Stimulated activated CD4-positive, alpha-beta T cell treated with anti-CD3 and anti-CD28 coated beads, Interleukin-15, amount 100 ng/mL, for 1 hour (primary cell): ENCODE measurements at places on chromosomes 3 and 15.

DNA sequence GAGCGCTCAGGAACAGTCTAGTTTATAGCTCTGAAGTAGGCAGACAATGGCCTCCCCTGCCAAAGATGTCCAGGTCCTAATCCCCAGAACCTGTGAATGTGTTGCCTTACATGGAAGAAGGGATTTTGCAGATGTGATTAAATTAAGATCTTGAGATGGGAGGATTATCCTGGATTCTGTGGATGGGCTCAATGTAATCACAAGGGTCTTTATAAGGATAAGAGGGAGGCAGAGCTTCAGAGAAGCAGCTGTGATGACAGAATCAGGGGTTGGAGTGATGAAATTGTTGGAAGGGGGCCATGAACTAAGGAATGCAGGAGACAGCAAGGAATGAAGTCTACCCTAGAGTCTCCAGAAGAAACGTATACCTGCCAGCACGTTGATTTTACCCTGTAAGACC lies 14.0 kb upstream of the GK5 start:
- DNase-seq: no peak

DNA sequence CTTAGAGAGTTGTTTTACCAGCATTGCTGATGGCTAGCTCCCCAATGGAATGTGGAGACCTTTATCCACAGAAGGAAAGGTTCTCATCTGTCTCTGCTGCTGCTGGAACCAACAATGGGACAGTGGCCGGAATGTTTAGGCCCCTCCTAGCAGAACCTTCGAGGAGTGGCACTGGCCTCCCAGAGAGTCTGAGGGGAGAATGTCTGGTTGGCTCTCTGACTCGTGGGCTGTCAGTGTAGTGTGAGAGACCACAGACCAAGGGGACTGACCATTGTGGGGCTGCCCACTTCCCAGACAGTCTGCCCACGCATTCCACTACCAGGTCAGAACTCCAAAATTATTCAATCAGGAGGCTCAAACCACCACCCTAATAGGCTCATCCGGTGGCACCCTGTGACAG lies 5.1 kb downstream of the RASL12 start:
- no peak for DNase-seq

DNA sequence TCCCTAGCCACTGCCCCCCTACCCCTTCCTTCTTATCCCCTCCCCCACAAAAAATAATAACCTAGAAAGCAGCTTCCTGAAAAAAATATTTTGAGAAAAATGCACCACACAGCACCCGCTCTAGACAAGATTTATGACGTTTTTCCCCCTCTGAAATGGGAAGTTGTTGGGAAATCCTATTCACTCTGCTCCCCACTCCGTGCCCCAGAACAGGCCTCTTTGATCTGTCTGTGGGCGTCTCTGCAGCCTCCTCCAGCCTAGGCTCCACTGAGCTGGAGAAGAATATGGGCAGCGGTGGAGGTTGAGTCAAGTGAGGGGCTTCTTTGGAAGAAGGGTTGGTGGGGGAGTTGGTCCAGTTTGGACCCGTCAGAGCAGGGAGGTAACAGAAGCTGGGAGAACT lies 28.5 kb upstream of the POLG start:
- no peak for DNase-seq

- DNase-seq: no peak
Observed at GRCh38 chr3:197462808-197463207, 93.0 kb downstream of the BDH1 start.

- no peak for DNase-seq
Observed at GRCh38 chr3:74049444-74049843, 424.7 kb upstream of the PDZRN3 start.

DNA sequence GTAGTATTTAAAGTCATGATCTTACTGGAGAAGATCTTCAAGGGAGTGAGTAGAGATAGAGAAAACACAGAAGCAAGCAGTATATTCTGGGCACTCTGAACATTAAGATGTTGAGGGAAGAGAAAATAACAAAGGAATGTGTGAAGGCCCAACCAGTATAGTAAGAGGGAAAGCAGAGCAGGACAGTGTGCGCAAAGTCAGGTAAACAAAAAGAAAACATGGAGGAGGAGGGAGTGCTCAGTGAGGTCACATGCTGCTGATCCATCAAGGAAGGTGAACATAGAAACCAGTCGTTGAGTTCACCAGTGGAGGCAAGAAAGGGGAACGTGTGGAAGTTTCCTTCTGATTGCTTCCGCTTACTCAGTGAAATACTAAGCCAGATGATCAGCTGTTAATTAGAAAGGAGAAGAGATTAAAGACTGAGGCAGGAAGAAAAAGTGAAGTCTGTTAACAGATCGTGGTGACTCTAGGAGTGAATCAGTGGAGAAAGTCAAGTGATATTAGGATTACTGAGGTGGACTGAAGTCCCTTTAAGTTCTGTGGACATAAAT lies 47.2 kb downstream of the OPA1 start:
- DNase-seq: no peak

- DNase-seq: no peak
Observed at GRCh38 chr15:34789326-34789725, 6.0 kb downstream of the ACTC1 start.

DNA sequence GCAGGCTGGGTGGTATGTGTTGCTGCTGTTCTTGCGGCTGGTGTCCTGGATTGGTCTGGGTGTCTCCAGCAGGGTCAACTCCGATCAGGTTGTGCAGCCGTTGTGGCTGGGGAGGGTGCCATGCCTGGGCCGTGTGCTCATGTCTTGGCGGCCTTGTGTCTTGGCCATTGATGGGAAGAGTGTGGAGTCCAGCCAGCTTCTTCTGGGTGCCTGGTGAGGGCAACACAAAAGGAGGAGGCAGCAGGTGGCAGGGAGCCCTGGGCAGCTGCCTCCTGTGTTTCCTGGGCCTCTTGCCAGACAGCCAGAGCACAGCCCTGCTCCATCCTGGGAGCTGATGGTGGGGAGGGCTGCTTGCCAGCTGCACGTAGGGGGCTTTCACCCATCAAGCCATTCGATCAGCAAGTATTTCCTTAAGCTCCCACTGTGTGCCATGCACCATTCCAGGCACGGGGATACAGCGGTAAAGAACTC lies 4.3 kb downstream of the CHAC1 start:
- DNase-seq: no peak

GRCh38 chr15:49286649-49287404 lies 116.8 kb downstream of the GALK2 start:
- no peak for DNase-seq

GRCh38 chr3:175378348-175378747 lies 519.2 kb downstream of the NAALADL2 start:
- DNase-seq: no peak

DNA sequence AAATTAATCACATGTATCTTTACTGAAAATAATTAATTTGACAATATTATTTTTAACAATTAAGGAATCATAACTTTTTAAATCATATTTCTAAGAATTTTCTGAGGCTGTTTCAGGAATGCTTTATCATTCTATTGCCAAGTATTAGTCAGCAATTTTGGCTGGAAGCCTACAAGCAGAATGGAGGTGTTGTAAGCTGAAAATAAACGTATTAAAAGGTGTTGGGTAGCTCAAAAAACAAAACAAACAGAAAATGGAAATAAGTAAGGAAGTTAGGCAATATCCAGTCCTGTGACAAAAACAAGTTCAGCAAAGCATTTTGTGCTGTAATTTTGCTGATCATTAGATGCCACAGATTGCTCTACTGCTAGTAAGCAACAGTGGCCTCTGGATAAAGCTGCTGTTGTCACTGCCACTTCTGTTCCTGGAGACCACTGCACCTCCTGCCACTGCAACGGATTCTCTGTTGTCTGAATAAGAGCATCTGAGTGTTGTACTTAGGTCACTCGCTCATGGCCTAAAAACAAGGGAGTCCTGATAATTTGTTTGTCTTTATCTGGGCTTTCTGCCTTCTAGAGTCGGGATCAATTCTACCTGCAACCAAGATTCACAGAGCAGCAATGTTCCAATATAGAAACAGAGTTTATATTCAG lies 63.5 kb upstream of the SLITRK3 start:
- no peak for DNase-seq

- DNase-seq: no peak
Observed at GRCh38 chr3:12716605-12717151, 42.4 kb downstream of the TMEM40 start.

DNA sequence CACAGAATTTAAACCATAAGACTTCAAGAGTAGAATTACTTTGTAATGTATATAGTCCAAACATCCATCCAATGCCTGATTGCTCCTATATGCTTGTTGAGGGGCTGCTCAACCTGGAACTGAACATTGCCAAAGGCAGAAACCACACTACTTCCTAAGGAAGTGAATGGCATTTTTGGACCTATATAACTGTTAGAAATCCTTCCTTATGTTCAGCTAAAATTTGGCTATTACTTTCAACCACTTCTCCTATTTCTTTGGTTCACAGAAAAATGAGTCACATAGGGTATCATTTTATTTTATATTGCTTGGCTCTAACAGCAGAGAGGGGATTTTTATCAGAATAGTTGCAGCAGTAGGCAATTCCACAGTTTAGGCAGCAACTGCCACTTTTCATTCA lies 342.1 kb downstream of the SLC9A9 start:
- no peak for DNase-seq

GRCh38 chr3:75272691-75273090 lies 391.4 kb upstream of the FRG2C start:
- no peak for DNase-seq

GRCh38 chr3:119145500-119146167 lies at the start of gene TEX55:
Gene TEX55, plus strand, starts transcription at chr3:119146165. Its CDS starts 25 bp downstream, at chr3:119146190.
- DNase-seq: no peak

- DNase-seq: no peak
Observed at GRCh38 chr15:73867956-73868355, 5.4 kb upstream of the TBC1D21 start.

DNA sequence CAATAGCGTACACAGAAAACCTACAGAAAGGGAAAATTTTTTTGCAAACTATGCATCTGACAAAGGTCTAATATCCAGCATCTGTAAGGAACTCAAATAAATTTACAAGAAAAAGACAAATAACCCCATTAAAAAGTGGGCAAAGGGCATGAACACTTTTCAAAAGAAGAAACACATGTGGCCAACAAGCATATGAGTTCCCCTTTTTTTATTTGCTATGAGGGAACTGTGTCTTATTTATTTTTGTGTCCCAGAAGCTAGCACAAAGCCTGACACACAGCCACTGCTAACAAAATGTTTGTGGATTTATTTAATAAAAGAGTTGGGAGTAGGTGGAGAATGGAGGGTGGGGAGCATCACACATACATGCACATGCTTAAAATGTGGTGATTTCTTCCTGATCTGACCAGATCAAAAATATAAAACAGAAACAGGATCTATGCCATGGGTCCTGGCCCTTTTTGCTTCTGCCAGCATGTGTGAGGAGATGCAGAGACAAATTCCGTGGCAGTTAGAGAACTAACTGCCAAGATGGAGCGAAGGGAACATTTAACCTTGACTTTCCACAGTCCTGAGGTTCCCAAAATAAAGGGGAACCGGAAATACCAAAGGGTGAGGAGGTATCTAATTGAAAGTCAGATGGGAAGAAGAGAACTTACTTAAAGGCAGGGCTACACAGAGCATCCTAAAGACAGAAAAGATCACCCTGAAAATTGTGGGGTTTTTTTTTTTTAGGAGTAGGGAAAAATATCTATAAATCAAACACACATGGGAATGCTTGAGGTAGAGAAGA lies at the start of gene TMEM202:
Gene TMEM202, plus strand, starts transcription at position 510 of the 793 bp plus-strand sequence. Its CDS starts 22 bp downstream, at position 532.
- DNase-seq: no peak

DNA sequence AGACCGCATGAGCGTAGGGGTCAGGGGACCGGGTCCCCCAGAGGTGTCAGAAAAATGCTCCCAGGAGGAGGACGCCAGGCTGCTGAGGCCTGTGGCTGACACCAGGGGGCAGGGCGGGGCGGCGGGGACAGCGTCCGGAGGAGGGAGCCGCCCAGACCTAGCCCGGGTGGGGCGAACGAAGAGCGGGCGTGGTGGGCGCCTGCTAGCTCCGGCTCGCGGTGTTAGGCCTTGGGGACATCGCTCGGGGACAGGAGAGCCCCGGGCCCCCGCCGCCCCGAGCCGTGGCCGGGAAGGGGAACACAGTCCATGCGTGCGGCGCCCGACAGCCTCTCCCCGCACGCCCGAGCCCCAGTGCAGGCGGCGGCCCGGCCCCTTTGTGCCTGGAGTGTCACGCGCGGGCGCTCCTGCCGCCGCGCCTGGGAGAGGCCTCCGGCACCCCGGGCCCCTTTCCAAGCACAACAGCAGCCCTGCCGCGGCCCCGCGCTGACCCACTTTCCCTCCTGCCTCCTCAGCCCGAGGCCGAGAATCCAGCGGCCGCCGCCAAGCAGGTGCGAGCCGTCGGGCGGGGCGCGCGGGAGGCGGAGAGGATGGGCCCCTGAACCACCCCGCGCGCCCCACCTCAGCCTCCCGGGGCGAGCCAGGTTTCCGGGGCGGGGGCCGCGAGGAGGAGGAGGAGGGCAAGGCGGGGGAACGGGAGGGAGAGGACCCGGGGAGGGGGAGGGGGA lies 111.0 kb upstream of the KLF13 start:
- DNase-seq: peak; percentile 81

GRCh38 chr3:126945171-126945721 lies 37.7 kb upstream of the PLXNA1 start:
- no peak for DNase-seq

DNA sequence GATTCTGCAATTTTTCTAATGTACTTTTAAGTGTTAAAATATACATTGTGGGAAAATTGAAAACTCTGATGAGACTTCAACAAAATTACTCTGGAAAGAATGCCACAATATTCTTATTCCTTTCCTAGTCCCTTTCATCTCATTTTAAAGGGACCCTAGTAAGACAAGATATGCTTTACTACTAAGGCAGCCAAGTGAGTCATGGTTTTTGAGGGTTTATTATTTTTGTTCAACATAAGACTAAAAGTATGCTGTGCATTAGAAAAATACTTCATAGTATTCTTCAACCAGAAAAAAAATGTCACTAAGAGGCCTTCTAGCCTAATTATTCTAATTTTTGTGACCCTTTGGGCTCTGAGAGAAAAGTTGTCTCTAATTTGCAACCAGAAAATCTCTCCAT lies 7.4 kb downstream of the IL12A start:
- no peak for DNase-seq

GRCh38 chr15:100529556-100529955 lies 806 bp upstream of the CERS3 start:
- no peak for DNase-seq

- DNase-seq: no peak
Observed at GRCh38 chr15:49314716-49315115, 108.3 kb upstream of the FGF7 start.

DNA sequence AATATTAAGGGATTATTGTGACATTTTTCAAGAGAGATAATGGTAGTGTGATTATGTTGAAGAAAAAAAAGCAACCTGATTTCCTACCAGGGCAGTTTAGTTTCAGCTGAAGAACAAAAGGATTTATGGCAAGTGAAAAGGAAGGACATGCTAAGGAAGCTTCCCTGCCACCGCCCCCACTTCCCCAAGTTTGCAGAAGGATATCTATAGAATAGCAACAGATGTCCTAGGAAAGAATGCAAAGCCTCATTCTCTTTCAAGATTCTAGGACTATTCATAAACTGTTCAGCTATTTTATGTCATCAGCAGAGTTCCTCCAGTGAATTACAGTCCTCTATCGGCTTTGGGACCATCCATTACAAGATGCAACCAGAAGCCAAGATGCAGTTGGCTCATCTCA lies 160.8 kb downstream of the SATB1 start:
- DNase-seq: no peak

GRCh38 chr15:25985165-25985564 lies 122.0 kb upstream of the ATP10A start:
- DNase-seq: no peak

GRCh38 chr3:134677196-134677986 lies 26.6 kb upstream of the KY start:
- DNase-seq: no peak

- DNase-seq: no peak
Observed at GRCh38 chr3:185309795-185310194, 53.1 kb upstream of the MAP3K13 start.
